ENCODE measurements at places on chromosomes 16 and 17. TPM values are rescaled to one million over a fixed set of nuclear protein-coding genes. Genes with fewer than 3 reads are reported as not detected.

DNA sequence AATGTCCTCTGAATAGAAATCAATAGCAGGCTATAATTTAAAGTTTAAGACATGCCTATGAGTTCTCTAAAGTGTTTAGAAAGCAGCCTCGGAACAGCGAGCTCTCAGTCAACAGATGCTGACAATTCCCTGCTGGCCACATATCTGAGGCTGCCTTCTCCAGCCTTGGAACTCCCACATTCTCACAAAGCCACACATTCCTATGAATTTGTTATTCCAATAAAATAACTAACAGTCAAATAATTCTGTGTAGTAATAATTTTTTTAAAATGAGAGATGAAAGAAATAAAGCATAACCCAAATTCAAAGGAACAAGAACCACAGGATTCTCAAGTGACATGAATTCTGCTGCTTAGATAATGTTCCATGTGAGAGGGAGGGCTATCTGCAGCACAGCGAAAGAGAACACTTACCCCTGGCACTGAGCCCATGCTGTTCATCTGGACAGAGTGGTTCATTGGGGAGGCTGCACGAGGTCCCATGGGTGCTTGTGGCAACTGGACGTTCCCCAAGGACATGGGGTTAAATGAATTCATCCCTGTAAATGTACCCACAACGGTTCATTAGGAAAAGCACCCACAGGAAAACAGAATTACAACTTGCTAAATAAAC, 56.9 kb upstream of the TRAP1 start:
- DNase-seq, result no peak

SLC47A1 gene
- total RNA-seq, result 1.1 TPM

GRCh38 chr17:9006175-9006767, 15.0 kb upstream of the NTN1 start:
- DNase-seq, result peak; percentile 76

GRCh38 chr17:27414271-27414670, 42.0 kb upstream of the KSR1 start:
- DNase-seq, result no peak

HID1 gene
- total RNA-seq, result not detected

TPPP3 gene
- 0.59 TPM for total RNA-seq

All from osteoblast (primary cell).